CD4-positive, alpha-beta T cell treated with Interleukin-4 for 4 hours (primary cell): ENCODE measurements at places on chromosomes 7 and 10.

- no peak for DNase-seq
These were observed 37.0 kb upstream of the CNNM1 start for GRCh38 chr10:99292159-99292558.

DNA sequence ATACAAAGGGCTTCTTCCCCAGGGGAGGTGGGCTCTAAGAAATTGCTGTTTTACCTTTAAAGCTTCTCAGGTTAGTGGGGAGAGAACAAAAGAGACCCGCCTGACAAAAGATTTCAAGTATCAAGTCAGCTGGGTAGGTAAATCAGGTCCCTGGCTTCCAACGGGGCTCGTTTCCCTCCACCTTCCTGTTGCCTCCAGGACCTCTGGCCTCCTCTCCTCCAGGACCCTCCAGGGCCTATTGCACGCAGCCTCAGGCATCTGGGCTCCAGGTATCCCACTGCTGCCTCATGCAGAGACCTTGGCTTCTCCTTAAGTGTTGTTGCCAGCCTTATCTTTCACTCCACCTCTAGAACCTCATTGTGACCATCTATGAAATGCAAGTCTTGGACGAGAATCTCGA, 2.9 kb downstream of the BNIP3 start:
- no peak for DNase-seq

DNA sequence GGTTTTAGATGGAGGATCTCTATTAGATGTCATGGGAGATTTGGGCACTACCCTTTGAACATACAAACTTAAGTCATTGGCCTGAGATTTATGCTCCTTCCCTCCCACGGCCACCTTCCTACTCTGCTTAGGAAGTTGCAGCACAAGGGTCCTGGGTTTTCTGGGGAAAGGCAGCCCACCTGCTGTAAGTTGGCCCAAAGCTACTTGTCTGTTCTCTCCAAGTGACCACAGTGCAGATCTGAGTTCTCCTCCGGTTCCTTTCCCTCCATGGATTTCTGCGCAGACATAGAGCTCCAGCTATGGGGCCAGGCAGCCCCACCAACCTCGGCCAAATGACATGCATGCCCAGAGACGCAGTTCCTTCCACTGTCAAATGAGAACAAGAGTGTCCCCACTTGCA, 12.8 kb upstream of the C10orf53 start:
- DNase-seq = no peak

- no peak for DNase-seq
These were observed 38.9 kb upstream of the CPXM2 start for GRCh38 chr10:123930340-123931001.

DNA sequence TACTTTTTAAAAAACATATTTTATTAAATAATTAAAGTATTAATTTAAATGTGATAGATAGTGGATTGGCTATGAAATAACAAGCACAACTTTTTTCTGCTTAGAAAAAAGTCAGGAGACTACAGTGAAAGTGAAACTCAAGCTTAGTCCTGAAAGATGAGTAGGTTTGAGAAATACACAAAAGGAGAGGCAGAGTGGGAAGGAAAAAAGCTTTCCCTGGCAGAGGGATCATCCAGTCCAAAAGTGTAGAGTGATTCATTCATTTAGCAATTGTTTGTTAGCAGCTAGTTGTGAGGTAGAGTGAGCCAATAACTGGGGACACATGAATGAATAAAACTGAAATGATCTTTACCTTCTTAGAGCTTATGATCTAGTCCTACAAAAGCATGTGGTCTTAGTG, 93.5 kb downstream of the FOXP2 start:
- DNase-seq = no peak

DNA sequence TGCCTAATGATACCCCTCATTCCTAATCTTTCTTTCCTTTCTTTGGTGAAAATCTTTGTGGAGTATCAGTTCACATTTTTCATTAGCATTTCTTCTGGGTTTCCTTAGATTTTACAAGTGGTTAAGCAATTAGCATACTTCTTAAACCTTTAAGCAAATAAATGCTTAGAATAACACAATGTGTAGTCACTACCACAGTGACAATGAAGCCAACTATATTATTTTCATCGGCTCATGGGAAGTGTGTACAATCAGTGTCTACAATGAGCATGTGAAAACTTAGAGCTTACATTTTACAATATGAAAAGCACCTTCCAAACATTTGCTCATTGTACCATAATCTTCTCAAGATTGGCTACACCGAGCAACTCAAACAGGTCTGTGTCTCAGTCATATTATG, 176.2 kb upstream of the PLXNA4 start:
- no peak for DNase-seq

GRCh38 chr7:107009846-107010203, 34.7 kb upstream of the PRKAR2B start:
- DNase-seq = no peak
